ENCODE measurements at places on chromosomes 4 and X.

- DNase-seq, result no peak
Measured at GRCh38 chrX:53622431-53622830, 64.1 kb downstream of the HUWE1 start.

- no peak for DNase-seq
Measured at GRCh38 chrX:120429776-120430540, 39.1 kb downstream of the LAMP2 start.

DNA sequence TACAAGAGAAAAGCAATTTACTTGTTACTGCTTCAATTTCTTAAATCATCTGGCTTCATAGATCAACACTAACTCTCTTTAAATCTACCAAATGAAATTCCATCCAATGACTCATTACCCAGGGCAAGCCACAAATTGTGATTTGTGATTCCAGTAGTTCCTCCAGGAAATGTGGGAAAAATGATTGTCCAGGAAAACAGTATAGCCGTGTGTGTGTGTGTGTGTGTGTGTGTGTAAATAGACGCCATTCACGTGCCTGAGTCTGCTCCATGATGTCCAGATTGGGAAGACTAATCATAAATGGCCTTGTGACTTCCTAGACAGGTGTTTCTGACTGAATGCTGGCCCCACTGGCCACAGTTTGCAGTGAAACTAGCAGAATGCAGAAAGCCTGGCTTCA lies 121.3 kb downstream of the HS6ST2 start:
- no peak for DNase-seq

GRCh38 chrX:134634691-134635090 lies 23.6 kb downstream of the PLAC1 start:
- peak; percentile 52 for DNase-seq

DNA sequence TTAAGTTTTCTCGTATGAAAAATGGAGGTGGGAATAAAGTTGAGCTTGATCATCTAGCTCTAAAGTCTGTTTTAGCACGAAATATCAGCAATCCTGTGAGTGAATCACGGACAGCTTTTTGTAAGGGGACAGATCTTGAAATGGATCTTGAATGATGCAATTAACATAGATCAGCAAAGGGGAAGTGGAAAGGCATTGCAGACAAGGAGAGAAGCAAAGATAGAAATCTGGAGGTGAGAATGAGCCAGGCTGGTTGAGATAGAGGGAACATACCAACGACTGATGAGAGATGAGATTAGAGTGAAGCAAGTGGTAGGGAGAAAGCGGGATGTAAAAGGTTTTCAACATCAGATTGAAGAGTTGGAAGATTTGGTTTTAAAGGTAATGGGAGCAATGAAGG lies 4.6 kb upstream of the DGKK start:
- DNase-seq, result no peak

DNA sequence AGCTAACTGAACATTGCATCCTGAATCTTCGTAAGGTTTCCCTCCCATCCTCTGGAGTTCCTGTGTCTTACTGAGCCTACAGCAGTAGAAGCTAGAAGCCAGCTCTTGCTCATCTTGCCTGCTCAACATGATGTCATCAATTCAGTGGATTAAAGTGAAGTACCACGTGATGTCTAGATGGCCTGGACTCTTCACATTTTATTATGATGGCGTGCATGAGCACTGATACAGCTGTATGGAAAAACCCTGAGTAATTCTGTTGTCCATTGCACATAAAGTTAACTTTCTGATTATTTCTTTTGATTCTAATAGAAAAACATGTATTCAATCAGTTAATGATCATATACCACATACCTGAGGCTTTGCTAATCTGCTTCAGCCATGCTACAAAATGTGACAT lies 2387.7 kb upstream of the TENM3 start:
- no peak for DNase-seq

GRCh38 chr4:7691982-7692381 lies 247.7 kb downstream of the AFAP1 start:
- DNase-seq, result no peak

GRCh38 chr4:83605210-83605609 lies 69.3 kb downstream of the GPAT3 start:
- no peak for DNase-seq

DNA sequence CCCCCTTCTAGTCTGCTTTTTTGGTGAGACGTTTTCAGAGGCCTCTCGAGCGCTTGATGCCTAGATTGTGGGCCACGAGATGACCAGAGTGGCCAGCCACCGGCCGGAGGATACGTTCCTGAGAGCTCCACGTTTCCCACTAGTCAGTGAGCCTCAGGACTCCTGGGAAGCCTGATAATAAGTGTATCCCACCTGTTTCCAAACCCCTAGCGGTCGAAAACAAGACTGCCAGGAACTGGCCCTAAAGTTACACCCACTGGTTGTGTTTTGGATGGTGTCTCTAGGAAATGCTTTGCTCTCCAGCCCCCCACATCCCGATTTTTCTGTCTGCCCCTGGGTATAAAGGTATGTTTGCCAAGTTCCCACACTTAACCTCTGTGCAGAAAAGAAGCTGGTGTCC lies 4.6 kb upstream of the RS1 start:
- no peak for DNase-seq

GRCh38 chrX:148422526-148422925 lies 77.9 kb upstream of the AFF2 start:
- DNase-seq, result no peak

DNA sequence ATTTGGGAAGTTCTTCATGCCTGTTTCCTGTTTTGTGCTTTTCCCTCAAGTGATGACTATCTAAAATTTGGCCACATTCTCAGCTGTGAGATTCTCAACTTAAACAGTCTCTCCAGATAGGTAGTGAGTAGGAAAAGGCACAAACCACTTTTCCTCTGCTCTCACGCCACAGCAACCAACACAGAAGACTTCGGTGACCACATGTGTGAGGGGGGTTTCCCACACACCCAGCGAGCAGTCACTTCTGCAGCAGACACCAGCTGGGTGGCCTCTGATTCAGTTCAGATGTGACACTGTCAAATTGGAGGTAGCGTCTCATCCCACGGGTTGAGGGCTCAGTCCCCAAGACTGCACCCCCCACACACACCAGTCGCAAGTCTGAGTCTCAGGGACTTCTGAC lies 25.1 kb upstream of the CLDN34 start:
- DNase-seq, result peak; percentile 57
